ENCODE measurements at places on chromosomes 13 and 19.
A peak's percentile ranks its signal among the peaks of the same experiment; 100 is the strongest.

- DNase-seq, result no peak
These were observed 531.3 kb downstream of the RFC3 start for GRCh38 chr13:34349091-34349722.

- DNase-seq, result no peak
These were observed 1.2 kb downstream of the SPART start for GRCh38 chr13:36344886-36345437.

- no peak for DNase-seq
These were observed 18.9 kb upstream of the EPHX3 start for GRCh38 chr19:15251010-15251748.

DNA sequence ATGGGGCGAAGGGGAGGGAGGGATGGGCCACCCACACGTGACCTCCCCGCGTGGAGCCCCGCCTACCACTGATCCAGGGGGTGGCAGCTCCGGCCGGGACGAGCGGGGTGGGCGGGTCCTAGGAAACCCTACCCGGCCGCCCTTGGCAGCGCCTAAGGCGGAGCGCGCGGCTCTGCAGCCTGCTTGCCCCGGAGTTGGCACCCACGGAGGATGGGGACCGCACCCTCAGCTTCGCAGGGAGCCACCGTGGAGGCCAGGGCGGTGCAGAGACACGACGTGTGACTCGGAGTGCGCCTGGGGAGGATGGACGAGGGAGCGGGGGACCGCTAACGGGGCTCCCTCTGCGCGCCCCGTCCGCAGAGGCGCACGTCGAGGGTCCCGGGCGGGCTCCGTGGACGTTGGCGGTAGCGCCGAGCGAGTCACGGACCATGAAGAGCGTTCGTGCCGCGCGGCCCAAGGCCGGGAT is at the start of gene RGS9BP:
TSS of gene RGS9BP (plus strand) at position 129 of the 466 bp plus-strand sequence. CDS start 416 bp downstream, outside the sequence.
- no peak for DNase-seq

DNA sequence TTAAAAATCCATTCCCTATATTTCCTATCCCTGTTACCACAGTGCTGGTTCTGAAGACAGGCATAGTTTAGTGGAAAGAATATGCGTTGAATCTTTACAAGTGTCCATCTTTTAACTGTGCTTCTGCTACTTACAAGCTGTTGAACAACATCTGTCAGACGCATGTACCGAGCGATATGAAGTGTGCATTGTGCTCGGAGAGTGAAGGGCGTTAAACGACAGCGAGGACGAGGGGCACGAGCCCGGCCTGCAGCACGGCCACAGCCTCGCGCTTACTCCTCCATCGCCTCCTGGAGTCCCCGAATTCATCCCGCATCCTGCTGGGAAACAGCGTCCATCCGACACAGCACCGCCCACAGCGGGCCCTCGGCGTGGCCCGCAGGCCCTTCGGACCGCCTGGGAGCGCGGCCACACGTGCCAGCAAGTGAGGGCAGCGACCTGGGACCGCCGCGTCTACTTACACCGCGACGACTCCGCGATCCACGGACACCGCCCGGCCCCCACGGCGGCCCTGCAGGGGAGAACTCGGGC is 514 bp downstream of the PCID2 start:
- DNase-seq, result no peak

DNA sequence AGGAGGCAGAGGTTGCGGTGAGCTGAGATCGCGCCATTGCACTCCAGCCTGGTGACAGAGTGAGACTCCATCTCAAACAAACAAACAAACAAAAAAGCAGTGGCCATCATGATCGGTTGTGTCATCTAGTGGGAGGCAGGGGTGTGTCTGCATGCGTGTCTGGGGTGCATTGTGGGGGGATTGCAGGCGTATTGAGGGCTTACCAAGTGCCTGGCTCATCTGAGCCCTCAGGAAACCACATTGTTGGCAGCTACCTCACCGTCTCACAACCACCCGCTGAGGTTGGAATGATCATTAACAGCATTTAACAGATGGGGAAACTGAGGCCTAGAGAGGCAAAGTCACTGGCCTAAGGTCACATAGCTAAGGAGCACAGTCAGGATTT is 30.5 kb downstream of the NFIC start:
- no peak for DNase-seq

DNA sequence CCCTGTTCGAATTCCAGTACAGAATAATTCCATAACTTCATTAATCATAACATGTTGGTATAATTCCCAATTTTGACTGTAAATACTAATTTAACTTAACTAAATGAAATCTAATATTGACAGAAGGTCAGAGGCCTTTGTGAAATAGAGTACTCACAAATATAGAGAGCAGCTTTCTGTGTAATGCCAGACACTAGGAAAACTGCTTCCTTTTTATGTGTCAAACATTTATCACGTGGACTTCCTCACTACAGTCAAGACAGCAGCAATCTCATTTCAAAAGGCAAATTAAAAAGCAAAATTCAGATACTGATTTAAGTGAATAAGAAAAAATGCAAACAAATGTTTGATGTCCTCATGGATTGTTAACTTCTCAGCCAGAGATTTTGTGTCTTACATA is 13.1 kb downstream of the ITM2B start:
- no peak for DNase-seq

DNA sequence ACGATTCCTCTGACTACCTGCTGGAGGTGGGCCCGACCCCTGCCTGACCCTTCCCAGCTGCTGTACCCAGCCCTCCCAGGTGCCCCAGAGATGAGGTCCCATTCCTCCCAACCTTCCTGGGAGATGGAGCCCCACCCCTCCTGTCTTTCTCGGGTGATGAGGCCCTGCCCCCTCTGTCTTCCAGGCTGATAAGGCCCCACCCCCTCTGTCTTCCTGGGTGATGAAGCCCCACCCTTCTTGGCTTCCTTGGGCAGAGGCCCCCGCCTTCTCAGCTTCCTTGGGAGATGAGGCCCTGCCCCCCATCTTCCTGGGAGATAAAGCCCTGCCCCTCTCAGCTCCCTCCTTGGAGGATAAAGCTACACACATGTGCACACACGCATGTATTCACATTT is 47.9 kb downstream of the CERS4 start:
- DNase-seq, result no peak

GRCh38 chr13:41895478-41895877 is 65.4 kb downstream of the VWA8 start:
- DNase-seq, result no peak

- no peak for DNase-seq
These were observed 8.5 kb downstream of the UBA2 start for GRCh38 chr19:34436716-34437115.

DNA sequence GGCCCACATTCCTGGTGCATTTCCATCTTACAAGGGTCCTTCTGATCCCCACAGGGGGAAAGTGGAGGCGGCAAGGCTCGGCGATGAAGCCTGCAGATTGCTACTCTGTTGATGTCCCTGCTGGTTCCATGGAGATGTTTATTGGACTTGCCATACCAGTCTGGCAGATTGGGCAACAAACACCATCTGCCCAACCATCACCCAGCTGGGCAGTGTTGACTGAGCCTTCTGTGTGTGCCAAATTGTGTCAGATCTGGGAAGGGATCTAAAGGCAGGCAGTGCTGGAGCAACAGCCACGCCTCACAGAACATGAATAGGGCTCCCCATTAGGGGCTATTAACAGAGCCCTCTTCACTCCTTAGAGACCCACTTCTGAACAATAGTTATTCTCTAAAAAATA is 35.0 kb downstream of the FLT1 start:
- DNase-seq, result peak; percentile 67

GRCh38 chr13:40149611-40150274 is 494.3 kb downstream of the COG6 start:
- no peak for DNase-seq

GRCh38 chr19:35085947-35086346 is 29.7 kb upstream of the FXYD3 start:
- DNase-seq, result no peak

DNA sequence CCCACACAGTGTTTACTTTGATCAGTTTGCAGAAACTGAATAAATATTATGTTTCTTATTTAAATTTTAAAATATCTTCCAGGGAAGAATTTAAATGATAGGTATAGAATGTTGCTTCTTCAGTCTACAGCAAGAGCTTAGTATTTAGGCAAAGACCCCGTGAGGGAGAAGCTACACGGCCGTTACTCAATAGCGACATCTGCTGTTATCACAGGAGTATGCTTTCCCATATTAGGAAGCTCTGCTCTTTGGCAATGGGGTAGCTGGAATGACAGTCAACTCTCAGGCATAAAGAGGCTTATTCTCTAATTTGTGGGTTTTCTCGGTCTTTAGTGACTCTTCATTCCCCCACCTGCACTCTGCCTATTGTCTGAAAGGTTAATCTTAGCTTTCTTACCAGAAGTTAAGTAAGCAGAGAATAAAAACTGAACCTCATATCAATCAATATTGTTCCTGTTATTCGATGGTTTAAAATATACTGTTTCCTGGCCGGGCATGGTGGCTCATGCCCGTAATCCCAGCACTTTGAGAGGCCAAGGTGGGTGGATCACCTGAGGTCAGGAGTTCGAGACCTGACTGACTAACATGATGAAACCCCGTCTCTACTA is 13.2 kb upstream of the LHFPL6 start:
- DNase-seq, result no peak

Measured in LNCaP clone FGC (cell line).